ENCODE measurements at places on chromosomes 12 and 14.

GRCh38 chr14:29913566-29913965 lies 14.1 kb downstream of the PRKD1 start:
- no peak for DNase-seq

DNA sequence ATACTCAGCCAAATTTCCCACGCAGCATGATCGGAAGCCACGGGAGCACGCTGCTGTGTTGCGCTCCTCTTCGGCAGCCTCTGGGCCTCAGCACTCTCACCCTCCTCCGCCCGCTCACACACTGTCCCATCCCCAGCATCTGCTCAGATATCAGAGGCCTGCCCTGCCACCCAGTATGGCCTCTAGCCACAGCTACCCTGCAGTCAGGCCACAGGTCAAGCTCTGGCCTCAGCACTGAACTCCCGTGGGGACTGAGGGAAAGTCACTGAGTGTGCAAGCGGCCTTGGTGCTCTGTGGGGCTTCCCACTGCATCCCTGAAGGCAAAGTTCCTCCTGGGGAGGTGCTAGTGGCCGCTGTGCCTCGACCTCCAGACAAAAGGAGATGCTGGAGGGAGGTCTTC lies 2.0 kb downstream of the KRT77 start:
- DNase-seq: no peak

DNA sequence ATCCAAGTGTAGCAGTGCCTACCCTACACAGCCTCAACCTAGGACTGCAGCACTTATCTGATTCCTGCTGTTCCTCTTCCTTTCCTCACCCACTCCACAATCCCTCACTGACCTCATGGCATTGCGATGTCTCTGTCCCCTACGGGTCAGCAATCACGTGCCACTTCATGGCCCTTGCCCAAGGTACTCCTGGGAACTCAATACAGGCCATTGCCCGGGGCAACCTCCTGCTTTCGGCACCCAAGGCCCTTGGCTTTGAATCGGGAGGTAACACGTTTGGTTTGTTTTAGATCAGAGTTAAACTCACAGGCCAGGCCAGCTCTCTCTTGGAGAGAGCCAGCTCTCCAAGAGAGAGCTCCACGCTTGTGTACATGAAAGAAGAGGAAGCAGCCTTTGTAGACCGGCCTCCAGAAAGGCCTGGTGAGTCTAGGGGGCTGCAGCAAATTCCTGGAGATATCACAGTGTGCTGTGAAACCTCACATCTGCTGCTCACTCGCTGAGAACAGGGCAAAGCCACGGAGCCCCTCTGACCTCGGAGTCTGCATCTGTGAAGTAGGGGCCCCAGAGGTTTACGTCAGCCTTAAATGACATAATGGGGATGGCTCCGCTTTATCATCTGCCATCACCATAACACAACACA lies 12.2 kb downstream of the CLMN start:
- DNase-seq: no peak

GRCh38 chr14:49594347-49595091 lies 4.2 kb upstream of the LRR1 start:
- peak; percentile 13 for DNase-seq

- no peak for DNase-seq
Measured at GRCh38 chr12:2378835-2379330, 326.1 kb downstream of the CACNA1C start.

GRCh38 chr14:59964251-59965007 lies 44.5 kb downstream of the LRRC9 start:
- no peak for DNase-seq

- no peak for DNase-seq
Measured at GRCh38 chr12:18971932-18972331, 157.6 kb upstream of the PLEKHA5 start.

- no peak for DNase-seq
Measured at GRCh38 chr14:61536661-61537562, 158.4 kb upstream of the HIF1A start.

DNA sequence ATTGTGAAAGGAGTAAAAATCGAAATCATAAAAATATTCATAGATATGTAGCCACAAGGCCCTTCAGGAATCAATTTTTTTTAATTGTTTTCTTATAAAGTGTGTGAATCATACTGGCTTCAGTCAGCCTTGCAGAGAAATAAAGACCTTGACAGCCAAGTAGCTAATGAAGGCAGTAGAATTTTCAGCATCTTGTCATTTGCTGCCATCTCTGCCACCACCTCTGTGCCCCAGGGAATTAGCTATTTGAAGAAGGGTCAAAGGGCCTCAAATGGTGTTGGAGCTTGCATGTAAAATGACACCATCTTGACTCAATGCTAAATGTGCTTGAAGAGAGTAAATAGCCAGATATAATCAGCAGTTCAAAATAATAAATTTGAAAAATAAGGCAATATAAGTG lies 359.4 kb upstream of the DCN start:
- DNase-seq: no peak

DNA sequence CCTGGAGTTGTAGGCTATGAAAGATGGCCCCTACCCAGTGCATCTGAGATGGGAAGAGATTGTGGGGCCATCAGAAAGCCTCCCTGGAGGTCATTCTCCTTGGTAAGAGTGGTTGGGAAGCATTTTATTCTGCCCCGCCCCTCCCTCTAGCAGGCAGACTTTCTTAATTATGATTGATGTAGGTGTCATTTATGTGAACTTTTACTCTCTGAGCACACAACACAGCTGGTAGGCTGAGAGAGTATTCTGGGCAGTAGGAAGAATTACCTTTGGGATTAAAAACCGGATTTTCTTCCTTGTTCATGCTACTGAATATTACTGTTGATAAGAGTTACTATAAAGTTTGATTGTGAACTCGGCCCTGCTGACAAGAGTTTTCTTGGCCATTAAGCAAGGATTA lies 266.8 kb downstream of the TTC6 start:
- DNase-seq: no peak

GRCh38 chr14:56057071-56057741 lies 61.0 kb upstream of the PELI2 start:
- peak; percentile 71 for DNase-seq

GRCh38 chr14:52015411-52016030 lies 26.2 kb downstream of the RTRAF start:
- no peak for DNase-seq

- DNase-seq: no peak
Measured at GRCh38 chr14:103073367-103073875, 10.6 kb upstream of the LBHD2 start.

DNA sequence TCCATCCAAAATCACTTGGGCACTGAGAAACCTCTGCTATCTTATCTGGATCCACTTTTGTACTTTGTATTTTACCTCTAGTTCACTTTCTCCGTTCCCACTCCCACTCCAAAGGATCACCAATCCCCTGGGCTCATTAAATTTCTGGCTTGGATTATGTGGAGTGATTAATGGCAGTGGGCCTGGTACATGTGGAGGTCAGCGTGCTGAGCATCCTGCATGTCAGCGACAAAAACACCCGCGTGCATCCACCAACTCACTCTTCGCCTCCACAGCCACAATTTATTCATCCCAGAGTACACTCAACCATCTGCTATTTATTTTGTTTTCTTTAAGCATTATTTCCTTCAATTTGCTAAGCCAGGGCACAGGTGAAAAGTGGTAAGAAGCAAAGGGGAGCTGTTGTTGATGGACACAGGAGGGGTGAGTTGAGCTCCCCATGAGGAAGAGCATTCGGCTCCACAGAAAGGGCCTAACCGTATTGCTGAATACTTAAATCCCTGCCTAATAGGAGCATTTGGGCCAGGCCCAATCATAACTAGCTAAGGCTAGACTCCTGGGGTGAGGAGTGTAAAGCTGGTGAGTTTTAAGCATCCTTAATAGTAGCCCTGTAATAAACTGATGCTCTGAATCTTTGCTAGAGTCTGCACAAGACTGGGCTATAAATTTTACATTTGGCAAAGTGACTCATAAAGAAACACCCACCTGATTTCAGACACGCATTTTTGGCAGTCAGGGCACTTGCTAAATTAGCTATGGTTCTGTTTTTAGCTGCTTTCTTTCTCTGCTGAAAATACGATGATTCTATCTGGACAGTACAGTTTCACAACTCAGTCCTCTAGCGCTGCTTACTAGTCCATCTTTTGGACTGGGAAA lies 137.8 kb downstream of the SLC25A21 start:
- peak; percentile 2 for DNase-seq

DNA sequence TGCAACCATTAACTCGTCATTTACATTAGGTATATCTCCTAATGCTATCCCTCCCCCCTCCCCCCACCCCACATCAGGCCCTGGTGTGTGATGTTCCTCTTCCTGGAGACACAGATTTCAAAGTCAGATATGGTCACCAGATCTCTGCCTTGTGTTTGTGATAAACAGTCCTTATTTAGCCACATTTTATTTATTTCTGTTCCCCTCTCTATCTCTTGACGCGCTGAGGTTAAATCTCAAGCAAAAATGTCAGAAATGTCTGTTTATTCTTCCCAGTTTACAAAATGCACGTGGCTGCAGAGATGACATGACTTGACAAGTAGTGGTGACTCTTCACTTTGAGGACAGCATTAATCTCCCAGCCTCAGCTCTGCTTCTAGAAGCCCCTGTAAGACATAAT lies 11.5 kb upstream of the RASSF3 start:
- DNase-seq: no peak

DNA sequence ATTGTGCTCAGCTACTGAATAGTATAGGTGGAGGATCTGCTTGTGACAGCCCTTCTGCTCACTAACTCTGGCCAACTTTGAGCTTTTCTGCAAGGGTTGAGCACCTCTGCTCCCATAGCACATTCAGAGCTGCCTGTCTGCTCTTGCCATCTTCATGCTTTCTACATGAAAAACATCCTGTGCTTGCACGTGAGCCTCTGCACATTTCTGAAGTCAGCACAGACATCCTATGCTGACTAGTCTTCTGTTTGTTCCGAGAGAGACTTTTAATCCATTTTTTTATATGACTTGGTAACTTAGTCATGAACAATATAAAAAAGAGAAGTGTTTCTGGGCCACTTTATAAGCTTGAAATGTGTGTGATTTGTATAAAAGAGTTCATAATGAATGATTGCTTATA lies 969.3 kb downstream of the TMTC2 start:
- no peak for DNase-seq

- DNase-seq: no peak
Measured at GRCh38 chr14:84042992-84043391, 1487.0 kb upstream of the FLRT2 start.

GRCh38 chr12:58309806-58310205 lies 368.4 kb downstream of the ATP23 start:
- DNase-seq: no peak

DNA sequence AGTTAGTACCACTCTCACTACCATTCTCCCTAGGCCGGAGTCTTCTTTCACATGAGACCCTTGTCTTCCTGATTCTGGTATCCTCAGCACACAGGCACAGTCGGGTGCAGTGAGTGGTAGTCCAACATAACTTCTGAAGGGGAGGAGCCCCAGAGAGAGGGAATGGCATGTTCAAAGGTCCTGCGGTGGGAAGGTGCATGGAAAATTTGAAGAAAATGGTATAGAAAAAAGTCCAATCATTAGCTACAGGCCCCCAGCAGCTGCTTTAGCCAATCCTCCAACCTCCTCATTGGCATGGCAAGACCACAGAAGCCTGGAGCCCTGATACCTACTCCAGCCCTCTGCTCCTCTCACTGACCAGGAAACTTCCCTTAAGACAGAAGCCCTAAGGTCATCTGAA lies 96.6 kb downstream of the ZFP36L1 start:
- DNase-seq: no peak

DNA sequence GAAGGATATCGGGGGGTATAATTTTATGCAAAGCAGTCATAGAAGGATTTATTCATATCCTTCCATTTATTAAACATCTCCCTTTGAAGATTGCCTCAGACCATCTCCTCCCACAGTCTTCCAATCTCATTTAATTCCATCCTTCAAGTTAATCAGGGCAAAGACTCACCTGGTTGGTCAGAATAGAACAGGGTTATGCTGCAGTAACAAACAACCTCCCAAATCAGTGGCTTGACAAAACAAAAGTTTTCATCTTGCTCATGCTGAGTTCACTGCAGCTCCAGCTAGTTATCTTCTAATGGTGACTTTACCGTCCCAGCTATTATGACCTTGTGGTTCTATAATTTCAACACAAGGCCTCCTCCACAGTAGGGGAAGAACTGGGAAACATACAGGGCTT lies 48.8 kb upstream of the MTERF2 start:
- DNase-seq: no peak

- no peak for DNase-seq
Measured at GRCh38 chr12:27208414-27208750, 35.7 kb upstream of the STK38L start.

GRCh38 chr14:53491256-53491883 lies 338.2 kb upstream of the DDHD1 start:
- DNase-seq: no peak

- DNase-seq: no peak
Measured at GRCh38 chr12:72957454-72957853, 685.3 kb downstream of the TRHDE start.

- no peak for DNase-seq
Measured at GRCh38 chr12:56979628-56980027, 22.2 kb upstream of the RDH16 start.

DNA sequence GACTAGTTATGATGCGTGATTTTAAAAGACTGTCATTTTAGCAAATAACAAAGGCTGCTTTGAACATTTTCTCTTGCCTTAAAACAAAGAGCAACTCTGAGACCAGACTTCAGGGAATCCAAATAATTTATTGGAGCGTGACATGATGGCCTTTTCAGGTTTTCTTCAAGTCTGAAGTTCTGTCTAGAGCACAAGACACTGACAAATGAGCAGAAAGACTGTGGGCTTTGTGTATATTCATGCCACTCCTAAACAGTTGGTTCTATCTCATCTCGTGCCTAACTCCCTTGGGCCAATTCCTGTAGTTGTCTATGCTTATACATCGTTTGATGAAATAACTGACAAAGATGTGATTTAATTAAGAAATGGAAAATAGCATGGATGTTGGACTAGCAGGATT lies 47.5 kb downstream of the IFT81 start:
- DNase-seq: no peak

GRCh38 chr12:89484470-89484869 lies 40.1 kb downstream of the GALNT4 start:
- no peak for DNase-seq

DNA sequence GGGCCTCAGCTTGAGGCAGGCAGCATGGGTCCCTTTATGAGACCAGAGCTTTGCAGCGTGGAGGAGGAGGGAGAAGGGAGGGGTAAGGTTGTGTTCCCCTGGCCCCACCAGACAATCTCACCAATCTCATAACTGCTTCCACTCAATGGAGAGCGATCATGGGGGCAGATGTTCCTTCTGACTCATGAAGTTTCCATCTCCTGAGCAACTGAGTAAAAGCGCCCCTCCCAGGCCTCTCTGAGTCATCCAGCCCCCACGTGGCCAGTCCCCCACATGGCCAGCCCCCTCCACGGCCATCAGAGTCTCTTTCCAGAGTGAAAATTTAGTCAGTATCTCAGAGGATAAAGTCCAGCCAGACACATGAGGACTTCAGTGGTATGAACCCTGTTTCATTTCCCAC lies 39.2 kb upstream of the PLXNC1 start:
- no peak for DNase-seq

- DNase-seq: peak; percentile 23
Measured at GRCh38 chr14:69259168-69259526, 811 bp upstream of the GALNT16 start.
